ENCODE measurements at places on chromosomes 6 and 20. TPM values are rescaled to one million over a fixed set of nuclear protein-coding genes. Genes with fewer than 3 reads are reported as not detected.

DNA sequence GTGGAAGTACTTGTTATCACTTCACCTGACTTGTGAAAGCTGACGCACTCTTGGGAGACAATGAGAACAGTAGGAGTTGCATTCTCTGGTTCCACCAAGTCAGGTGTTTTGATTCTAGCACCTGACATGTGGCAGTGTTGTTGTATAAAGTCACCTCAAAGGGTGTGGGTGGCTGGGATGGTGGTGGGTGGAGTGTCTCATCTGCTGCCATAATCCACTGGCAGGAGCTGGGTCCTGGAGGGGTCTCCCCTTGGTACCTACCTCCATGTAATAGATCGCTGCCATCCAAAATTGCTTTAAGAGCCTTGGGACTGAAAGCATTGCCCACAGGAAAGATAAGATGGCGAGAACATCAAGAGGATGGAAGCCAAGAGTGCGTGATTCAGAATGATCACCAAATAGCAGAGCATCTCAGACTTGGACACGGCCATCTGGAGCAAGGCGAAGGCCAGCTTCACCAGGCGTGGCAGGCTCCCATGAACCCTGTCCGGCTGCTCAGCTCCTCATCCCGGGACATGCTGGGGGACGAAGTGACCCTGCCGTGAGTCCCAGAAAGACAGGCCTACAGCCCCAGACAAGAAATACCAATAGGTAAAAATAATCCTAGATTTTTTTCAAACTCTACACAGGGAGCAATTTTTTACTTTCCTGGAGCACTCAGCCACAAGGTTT is 56.6 kb downstream of the NPEPL1 start:
- no peak for DNase-seq

- DNase-seq: no peak
Observed at GRCh38 chr6:37182736-37183590, 13.0 kb downstream of the PIM1 start.

Gene SNX3
- 172 TPM for total RNA-seq

DNA sequence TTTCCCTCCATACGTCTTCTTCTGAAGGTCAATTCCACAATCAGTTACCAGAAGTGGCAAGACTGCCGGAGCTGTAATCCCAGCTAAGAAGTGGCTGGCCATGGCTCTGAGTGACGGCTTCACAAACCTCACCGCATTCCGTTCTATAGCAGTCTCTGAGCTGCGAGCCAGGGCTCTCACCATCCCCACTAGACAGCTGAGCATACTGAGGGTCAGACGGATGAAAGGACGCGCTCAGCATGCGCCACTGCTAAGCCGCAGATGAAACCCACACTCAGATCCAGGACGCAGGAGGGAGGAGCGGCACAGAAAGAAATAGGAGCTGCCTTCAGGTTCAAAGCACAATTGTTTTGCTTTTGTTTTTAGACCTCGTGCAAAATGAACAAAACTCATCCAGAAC is 97.9 kb downstream of the ANKRD60 start:
- DNase-seq: no peak

- DNase-seq: no peak
Observed at GRCh38 chr6:150934380-150934779, 68.9 kb downstream of the MTHFD1L start.

DNA sequence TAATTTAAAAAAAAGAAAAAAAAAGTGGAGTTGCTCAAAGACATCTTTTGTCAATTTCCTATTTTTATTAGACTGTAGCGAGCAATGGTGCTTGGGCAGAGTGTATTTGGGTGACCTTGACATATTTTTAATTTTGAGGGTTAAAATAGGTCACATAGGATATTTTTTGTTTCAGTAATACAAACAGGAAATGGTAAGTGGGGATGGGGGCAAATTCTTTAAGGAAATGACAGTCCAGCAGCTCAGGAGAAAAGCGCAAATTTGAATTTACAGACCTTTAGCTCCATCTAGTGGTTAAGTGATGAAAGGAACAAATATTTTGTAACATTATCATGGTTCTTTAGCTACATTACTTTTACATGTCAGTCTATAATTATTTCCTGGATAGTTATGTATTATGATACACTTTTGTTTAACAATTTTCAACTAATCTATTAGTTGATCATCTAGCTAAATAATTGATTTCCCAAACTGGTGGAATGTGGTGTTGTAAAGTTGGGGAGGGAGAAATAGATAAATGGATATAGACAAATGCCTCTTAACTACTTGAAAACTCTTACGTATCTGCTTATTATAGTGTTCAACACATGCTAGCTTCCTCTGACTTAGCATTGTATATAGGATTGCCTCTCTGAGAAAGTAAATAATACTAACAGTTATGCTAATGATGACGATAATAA is 10.0 kb downstream of the CITED2 start:
- DNase-seq: no peak

DNA sequence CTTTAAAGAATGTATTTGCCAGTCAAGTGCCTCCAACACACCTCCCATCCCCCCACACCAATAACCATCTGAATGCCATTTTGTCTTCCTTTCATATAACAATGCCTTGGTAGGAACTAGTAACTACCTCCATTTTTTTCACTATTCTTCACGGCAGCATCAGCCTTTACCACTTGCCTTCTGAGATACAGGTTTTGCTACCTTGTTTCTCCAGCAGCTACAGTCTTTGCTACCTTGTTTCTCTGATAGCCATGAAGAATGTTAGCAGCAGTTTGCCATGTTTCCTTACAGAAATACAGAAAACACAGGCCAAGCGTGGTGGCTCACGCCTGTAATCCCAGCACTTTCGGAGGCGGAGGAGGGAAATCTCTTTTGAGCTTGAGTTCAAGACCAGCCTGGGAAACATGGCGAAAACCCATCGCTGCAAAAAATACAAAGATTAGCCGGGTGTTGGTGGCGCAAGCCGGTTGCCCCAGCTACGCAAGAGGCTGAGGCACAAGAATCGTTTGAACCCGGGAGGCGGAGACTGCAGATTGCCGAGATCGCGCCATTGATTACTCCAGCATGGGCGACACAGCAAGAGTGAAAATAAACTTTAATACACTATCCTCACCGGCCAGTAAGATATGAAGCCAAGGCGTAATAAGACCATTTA is 100.9 kb downstream of the HFE start:
- DNase-seq: no peak

GRCh38 chr6:94130478-94130877 is 711.1 kb upstream of the EPHA7 start:
- no peak for DNase-seq

All from chondrocyte (in vitro differentiated cells).